Chondrocyte (in vitro differentiated cells): ENCODE measurements at places on chromosomes 16 and 17. TPM values are rescaled to one million over a fixed set of nuclear protein-coding genes. Genes with fewer than 3 reads are reported as not detected.
A peak's percentile ranks its signal among the peaks of the same experiment; 100 is the strongest.

DNA sequence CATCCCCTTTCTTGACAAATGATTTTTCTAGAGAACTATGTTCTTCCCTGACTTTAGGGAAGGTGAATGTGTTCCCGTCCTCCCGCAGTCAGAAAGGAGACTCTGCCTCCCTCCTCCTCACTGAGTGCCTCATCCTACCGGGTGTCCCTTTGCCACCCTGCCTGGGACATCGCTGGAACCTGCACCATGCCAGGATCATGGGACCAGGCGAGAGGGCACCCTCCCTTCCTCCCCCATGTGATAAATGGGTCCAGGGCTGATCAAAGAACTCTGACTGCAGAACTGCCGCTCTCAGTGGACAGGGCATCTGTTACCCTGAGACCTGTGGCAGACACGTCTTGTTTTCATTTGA lies 7.4 kb downstream of the NAT9 start:
- H3K4me1 ChIP-seq, result peaks cover 67% of the 10 kb centered on the region
- H3K4me3 ChIP-seq, result no peak overlapping the region
- H3K27me3 ChIP-seq, result no peaks in the 10 kb centered on the region

- no peak overlapping the region for H3K4me3 ChIP-seq
- no peak for DNase-seq
- peaks cover 34% of the 10 kb centered on the region for H3K4me1 ChIP-seq
- H3K27ac ChIP-seq, result no peak overlapping the region
Measured at GRCh38 chr16:68739964-68740627, 3.0 kb downstream of the CDH1 start.

DNA sequence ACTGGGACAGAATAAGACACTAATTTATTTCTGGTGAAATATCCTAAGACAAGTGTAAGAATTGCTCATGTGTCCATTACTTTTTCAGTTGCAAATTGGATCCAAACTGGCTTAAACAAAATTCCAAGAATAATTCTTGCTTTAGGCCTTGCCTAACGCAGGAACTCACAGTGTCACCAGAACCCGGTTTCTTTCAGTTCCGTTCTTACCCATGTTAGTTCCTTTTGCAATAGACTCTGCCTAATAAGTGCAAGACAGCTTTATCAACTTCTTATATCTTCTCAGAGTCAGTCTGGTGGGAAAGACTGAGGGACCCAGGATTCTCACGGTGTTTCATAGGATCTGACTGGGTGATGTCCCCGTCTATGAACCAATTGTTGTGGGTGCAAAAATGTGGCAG lies 24.7 kb downstream of the GDE1 start:
- H3K27me3 ChIP-seq, result no peaks in the 10 kb centered on the region
- no peak overlapping the region for H3K4me3 ChIP-seq
- peaks cover 10% of the 10 kb centered on the region for H3K36me3 ChIP-seq
- no peaks in the 10 kb centered on the region for H3K4me1 ChIP-seq
- no peak overlapping the region for H3K27ac ChIP-seq

GRCh38 chr17:28576758-28577465 lies at the start of gene ALDOC:
ALDOC (minus strand) TSS chr17:28576895; CDS start chr17:28575532, 1,363 bp downstream.
- no peaks in the 10 kb centered on the region for H3K27me3 ChIP-seq
- DNase-seq, result peak; percentile 91

Gene TBC1D3K
- total RNA-seq, result not detected in 3 replicates

DNA sequence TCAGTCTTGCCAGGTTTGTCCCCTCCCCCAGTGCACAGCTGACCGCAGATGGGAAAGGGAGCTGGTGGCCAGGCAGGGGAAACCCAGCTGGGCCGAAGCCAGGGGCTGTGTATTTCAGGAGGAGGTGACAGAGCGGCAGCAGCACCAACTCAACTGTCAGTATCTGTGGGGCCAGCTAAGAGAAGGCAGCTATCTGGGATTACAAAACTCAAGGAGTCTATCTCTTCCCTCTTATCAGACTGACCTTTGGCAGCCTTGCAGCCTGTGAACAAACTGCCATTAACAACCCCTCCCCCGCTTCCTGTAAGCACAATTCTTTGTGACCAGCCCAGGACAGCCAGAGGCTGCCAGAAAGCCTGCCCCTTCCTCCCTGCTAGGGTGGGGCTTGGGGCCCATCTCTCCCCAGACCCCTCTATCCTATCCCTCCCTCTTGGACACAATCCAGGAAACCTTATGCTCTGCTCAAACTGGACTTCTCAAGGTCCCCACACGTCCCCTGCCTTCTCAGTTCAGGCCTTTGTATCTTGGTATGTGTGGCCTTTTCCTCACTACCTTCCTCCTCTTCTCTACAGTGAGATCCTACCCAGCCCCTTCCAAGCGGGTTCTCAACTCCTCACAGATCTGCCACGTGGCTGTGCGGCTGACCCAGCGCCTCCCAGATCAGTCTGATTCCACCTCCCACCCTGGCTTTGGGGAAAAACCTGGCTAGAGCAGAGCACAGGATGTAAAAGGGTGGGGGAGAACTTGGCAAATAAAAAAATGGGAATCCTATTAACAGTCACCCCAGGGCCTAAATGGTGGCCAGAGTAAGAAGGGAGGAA lies 10.5 kb downstream of the ST3GAL2 start:
- H3K4me1 ChIP-seq, result peaks cover 60% of the 10 kb centered on the region
- no peaks in the 10 kb centered on the region for H3K36me3 ChIP-seq
- no peak for DNase-seq
- H3K27me3 ChIP-seq, result no peaks in the 10 kb centered on the region
- H3K4me3 ChIP-seq, result peak overlapping the region; percentile 45

Gene PABPN1L
- not detected in 3 replicates for total RNA-seq

Gene MMP25
- total RNA-seq, result 0.34 TPM in 1 of 3 replicates, not detected in the others

Gene RBBP6
- 30.9 to 40.8 TPM (median 33.0 TPM) in 3 replicates for total RNA-seq

- no peak overlapping the region for H3K4me3 ChIP-seq
- H3K36me3 ChIP-seq, result no peaks in the 10 kb centered on the region
- DNase-seq, result no peak
- no peak overlapping the region for H3K27ac ChIP-seq
Measured at GRCh38 chr17:17555906-17556305, 35.6 kb downstream of the PEMT start.

Gene SLC7A6
- 49.5 to 57.3 TPM (median 55.9 TPM) in 3 replicates for total RNA-seq

Gene KRTAP3-2
- not detected in 3 replicates for total RNA-seq

DNA sequence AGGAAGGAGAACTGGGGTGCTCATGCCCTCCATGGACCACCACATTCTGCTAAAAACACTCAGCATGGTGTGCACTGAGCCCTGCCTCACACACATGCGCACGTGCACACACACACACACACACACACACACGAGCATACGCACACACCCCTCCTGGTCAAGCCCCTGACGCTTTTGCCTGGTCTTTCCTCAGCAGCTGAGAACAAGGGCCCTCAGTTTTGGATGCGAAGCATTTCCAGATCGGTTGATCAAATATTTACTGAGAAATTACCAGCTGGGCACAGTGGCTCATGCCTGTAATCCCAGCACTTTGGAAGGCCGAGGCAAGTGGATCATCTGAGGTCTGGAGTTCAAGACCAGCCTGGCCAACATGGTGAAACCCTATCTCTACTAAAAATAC lies 20.1 kb upstream of the RAI1 start:
- H3K36me3 ChIP-seq, result peaks cover 8% of the 10 kb centered on the region
- no peak overlapping the region for H3K27ac ChIP-seq
- no peaks in the 10 kb centered on the region for H3K27me3 ChIP-seq
- no peak overlapping the region for H3K4me3 ChIP-seq
- no peak for DNase-seq

Gene OMG
- not detected in 3 replicates for total RNA-seq

DNA sequence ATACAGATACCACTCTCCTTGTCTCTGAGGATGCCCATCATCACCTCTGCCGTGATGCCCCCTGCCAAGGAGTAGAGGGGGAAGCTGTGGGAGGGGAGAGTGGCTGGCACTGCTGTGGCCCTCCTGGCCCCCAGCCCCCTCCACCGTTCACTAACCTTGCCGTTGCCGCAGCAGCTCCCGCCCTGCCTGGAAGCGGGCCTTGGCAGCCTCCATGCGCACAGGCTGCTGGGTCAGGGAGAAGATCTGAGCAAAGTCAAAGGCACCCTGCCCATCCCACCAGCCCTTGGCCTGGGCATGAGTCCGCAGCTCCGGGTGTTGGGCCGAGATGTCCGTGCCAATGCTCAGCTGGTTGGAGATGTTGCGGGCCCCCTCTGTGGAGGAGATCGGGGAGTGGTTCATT lies 2.4 kb downstream of the SCRN2 start:
- H3K4me3 ChIP-seq, result no peak overlapping the region
- peaks cover 2% of the 10 kb centered on the region for H3K36me3 ChIP-seq
- H3K4me1 ChIP-seq, result peaks cover 23% of the 10 kb centered on the region
- no peaks in the 10 kb centered on the region for H3K27me3 ChIP-seq
- no peak for DNase-seq

Gene HCRT
- not detected in 3 replicates for total RNA-seq

GRCh38 chr17:30897311-30897710 lies 8.7 kb downstream of the TEFM start:
- H3K4me1 ChIP-seq, result no peaks in the 10 kb centered on the region
- no peak overlapping the region for H3K4me3 ChIP-seq
- no peak overlapping the region for H3K27ac ChIP-seq

Gene CES1
- total RNA-seq, result not detected in 3 replicates

DNA sequence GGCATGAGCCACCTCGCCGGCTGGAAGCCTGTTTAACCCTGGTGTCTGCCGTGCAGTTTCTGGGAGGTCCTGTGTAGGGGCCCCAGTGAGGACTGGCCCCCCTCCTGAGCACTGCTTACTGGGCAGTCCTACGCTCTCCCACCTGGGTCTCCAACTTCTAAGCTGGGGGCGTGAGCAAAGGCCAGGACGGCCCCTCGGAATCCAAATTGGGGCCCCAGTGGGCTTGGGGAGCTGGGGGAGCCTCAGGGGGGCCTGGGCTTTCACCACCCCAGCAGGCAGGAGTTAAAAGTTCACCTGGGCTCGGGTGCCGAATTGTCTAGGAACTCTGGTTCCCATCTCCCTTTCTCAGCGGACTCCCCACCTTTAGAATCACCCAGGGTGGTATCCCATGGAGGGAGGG lies 7.2 kb upstream of the SLC38A10 start:
- H3K4me3 ChIP-seq, result no peak overlapping the region
- peaks cover 2% of the 10 kb centered on the region for H3K36me3 ChIP-seq
- no peaks in the 10 kb centered on the region for H3K27me3 ChIP-seq

- no peak overlapping the region for H3K4me3 ChIP-seq
- H3K36me3 ChIP-seq, result no peaks in the 10 kb centered on the region
- H3K27ac ChIP-seq, result no peak overlapping the region
- H3K27me3 ChIP-seq, result peaks cover 14% of the 10 kb centered on the region
Measured at GRCh38 chr17:81956607-81957589, 4.1 kb downstream of the NOTUM start.

DNA sequence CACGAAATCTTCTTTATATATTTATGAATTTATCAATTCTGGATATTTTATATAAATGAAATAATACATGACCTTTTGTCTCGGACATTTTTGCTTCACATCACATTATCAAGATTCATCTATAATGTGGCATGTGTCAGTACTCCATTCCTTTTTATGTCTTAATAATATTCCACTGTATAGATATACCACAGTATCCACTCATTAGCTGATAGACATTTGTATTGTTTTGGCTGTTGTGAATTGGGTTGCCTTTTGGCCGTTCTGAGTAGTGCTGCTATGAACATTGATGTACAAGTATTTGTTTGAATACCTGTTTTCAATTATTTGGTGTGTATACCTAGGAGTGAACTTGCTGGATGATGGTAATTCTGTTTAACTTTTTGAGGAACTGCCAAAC lies 323.8 kb upstream of the CA10 start:
- no peak overlapping the region for H3K27ac ChIP-seq
- no peaks in the 10 kb centered on the region for H3K27me3 ChIP-seq
- DNase-seq, result no peak
- H3K4me3 ChIP-seq, result no peak overlapping the region
- H3K36me3 ChIP-seq, result no peaks in the 10 kb centered on the region

GRCh38 chr17:73549841-73550430 lies 94.3 kb downstream of the SDK2 start:
- H3K4me3 ChIP-seq, result no peak overlapping the region
- peaks cover 6% of the 10 kb centered on the region for H3K4me1 ChIP-seq
- H3K27ac ChIP-seq, result no peak overlapping the region
- no peak for DNase-seq
- no peaks in the 10 kb centered on the region for H3K36me3 ChIP-seq

Gene ENO3
- total RNA-seq, result 7.0 to 9.8 TPM (median 7.4 TPM) in 3 replicates

Gene PSMD12
- 44.2 to 50.9 TPM (median 44.5 TPM) in 3 replicates for total RNA-seq

GRCh38 chr16:62692685-62693084 lies 656.4 kb upstream of the CDH8 start:
- DNase-seq, result no peak
- peaks cover 4% of the 10 kb centered on the region for H3K36me3 ChIP-seq
- no peaks in the 10 kb centered on the region for H3K27me3 ChIP-seq
- no peak overlapping the region for H3K4me3 ChIP-seq
- no peak overlapping the region for H3K27ac ChIP-seq

DNA sequence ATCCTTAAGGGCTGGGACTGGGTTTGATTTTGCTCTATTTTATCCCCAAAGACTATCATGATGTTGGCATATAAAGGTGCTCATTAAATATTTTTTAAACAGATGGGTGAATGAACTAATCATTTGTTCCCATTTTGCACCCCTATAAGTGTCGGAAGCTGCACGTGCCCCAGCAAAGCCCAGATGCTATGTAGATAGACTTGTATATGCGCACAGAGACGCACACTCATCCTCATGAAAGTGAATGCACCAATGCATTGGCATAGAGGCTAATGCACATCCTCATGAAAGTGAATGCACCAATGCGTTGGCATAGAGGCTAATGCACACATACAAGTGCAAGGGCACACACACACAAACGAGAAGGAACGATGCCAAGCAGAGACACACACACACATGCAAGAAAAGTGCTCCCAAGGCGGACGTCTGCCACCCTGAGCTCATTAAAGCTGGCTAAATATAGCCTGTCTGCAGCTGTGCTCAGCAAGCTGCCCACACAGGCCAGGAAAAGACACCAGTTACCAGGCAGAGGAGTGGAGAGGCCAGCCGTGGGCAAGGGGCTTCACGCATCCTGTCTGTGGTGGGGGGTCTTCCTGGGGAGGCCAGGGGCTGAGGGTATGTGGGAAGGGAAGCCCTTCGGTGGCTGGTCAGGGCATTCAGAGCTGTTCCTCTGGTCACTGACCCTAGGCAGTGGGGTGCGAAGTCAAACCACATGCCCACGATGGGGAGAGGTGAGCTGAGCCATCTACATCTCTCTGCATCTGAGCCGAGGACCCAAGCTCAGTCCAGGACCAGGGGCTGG lies 52.6 kb downstream of the PIMREG start:
- DNase-seq, result peak; percentile 76
- H3K4me1 ChIP-seq, result peaks cover 29% of the 10 kb centered on the region
- peaks cover 2% of the 10 kb centered on the region for H3K36me3 ChIP-seq

DNA sequence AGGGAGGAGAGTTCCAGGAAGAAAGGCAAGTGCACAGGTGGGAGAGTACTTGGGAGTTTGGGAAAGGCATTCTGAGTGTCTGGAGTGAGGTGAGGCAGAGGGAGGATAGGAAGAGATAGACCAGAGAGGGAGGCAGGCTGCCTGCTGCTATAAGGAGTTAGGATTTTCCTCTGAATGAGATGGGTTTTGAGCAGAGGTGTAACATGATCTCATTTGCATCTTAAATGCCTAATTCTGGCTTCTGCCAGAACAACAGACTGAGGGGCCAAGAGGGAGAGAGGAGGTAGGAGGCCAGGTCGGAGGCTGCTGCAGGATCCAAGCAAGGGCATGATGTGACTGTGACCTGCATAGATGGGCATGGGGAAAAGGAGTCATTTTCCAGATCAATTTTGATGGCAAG lies 31.5 kb upstream of the IRX6 start:
- DNase-seq, result no peak
- no peak overlapping the region for H3K27ac ChIP-seq
- H3K36me3 ChIP-seq, result peaks cover 3% of the 10 kb centered on the region

GRCh38 chr16:75060723-75061122 lies 55.9 kb downstream of the LDHD start:
- H3K36me3 ChIP-seq, result no peaks in the 10 kb centered on the region
- H3K27me3 ChIP-seq, result no peaks in the 10 kb centered on the region
- H3K4me3 ChIP-seq, result no peak overlapping the region
- peaks cover 6% of the 10 kb centered on the region for H3K4me1 ChIP-seq
- DNase-seq, result no peak
